ENCODE measurements at places on chromosomes 16 and 17.

GRCh38 chr17:43603321-43603720, 57.2 kb upstream of the ETV4 start:
- DNase-seq = no peak

GRCh38 chr16:8808613-8809353, 11.1 kb downstream of the PMM2 start:
- DNase-seq = no peak

- no peak for DNase-seq
These were observed 35.0 kb downstream of the ZCCHC14 start for GRCh38 chr16:87457709-87458423.

- DNase-seq = no peak
These were observed 1.5 kb downstream of the GSDMB start for GRCh38 chr17:39916918-39917317.

DNA sequence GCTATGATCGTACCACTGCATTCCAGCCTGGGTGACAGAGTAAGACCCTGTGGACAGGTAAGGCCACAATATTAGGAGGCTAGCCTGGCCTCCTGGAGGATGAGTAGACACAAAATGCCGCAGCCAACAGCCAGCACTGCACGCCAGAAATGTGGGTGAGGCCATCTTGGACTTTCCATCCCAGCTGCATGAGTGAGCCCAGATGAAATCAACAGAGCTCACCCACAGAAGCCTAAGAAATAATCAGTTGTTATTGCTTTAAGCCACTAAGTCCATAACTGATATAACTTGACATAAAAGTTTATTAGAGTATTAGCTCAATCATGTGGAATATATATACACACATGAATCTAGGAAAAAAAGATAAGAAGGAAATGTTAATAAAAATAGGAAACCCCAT, 101.7 kb downstream of the CDYL2 start:
- DNase-seq = no peak

GRCh38 chr16:52308051-52308450, 238.9 kb downstream of the TOX3 start:
- DNase-seq = no peak

GRCh38 chr17:65627891-65628643, 66.6 kb upstream of the AXIN2 start:
- DNase-seq = peak; percentile 52

DNA sequence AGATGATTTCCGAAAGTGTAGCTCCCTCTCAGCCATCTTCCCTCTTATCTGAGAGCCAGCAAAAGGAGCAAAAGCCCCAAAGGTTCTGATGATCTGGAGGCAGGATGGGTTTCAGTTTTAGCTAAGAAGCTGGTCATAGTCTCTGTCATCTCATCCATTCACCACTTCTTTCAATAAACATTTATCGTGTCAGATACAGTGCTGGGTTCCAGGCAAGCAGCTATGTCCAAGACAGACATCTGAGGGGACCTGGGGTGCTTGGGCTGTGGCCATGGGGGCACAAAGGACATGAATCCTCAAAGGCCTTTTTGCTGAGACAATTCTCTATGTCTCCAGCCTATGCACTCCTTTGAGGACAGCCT, 1.0 kb upstream of the ETV4 start:
- no peak for DNase-seq

GRCh38 chr17:76446449-76447231, 6.3 kb downstream of the UBE2O start:
- no peak for DNase-seq

GRCh38 chr17:2965621-2966595, 97.5 kb downstream of the OR1D5 start:
- no peak for DNase-seq

- DNase-seq = no peak
These were observed 508 bp downstream of the FLCN start for GRCh38 chr17:17236295-17237025.

- no peak for DNase-seq
These were observed 7.7 kb downstream of the NUBP1 start for GRCh38 chr16:10751291-10751697.

GRCh38 chr17:60311186-60311585, 80.7 kb downstream of the USP32 start:
- DNase-seq = no peak
